Left lung (tissue), 14 donors: ENCODE measurements at places on chromosomes 1 and 21. TPM values are rescaled to one million over a fixed set of nuclear protein-coding genes. Genes with fewer than 3 reads are reported as not detected.

GRCh38 chr21:41536827-41537103 lies 28.8 kb upstream of the TMPRSS2 start:
- no peak for DNase-seq

DNA sequence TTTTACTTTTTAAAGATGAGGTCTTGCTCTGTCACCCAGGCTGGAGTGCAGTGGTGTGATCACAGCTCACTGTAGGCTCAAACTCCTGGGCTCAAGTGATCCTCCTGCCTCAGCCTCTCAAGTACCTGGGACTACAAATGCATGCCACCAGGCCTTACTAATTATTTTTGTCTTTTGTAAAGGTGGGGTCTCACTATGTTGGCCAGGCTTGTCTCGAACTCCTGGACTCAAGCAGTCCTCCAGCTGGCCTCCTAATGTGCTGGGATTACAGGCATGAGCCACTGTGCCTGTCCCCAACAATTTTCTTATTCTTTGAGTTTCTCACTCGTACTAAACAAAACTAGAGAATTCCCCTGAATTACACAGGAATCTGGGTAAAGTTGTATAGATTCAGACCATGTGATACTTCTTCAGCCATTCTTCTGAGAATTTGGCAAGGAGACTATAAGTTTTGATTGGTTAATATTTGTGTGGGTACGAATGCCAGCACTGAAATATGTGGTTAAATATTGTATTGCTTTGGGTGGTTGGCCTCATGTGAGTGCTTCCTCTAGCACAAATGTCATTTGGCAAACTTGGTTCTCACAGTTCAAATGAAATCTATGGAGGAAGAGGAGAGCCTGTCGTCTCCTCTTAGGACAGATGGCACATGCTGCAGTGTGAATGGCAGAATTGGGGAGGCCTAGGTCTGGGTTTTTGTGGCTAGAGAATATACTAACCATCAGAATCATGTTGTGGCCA lies 104.9 kb downstream of the RUNX1 start:
- no peak for DNase-seq

DNA sequence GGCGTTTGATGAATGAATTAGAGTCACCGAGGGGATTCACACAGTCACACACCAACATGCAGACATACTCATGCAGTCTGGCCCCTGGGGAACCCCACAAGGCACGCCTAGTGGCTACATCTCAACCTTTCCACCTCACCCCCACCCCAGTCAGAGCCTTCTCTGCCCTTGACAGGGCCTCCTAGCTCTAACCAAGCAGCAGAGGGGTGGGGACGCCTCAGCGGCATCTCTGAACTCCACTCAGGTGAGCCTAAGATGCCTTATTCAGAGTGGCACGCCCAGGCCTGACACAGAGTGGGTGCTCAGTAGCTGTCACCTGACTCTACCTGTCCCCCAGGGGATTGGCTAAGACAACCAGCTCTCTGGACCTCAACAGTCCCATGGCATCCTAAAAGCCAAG lies 3.7 kb upstream of the SDC3 start:
- no peak for DNase-seq

FMO2 gene
- 33.9 TPM for total RNA-seq

DNM3 gene
- 7.7 TPM for total RNA-seq

OVAAL gene
- total RNA-seq: not detected

VANGL2 gene
- 2.7 TPM for total RNA-seq
